ENCODE measurements at places on chromosomes 7 and 10.

GRCh38 chr10:69413221-69413865 is 3.4 kb downstream of the TACR2 start:
- peak; percentile 23 for DNase-seq

GRCh38 chr10:103712146-103712545 is 143.2 kb downstream of the SH3PXD2A start:
- DNase-seq = no peak

DNA sequence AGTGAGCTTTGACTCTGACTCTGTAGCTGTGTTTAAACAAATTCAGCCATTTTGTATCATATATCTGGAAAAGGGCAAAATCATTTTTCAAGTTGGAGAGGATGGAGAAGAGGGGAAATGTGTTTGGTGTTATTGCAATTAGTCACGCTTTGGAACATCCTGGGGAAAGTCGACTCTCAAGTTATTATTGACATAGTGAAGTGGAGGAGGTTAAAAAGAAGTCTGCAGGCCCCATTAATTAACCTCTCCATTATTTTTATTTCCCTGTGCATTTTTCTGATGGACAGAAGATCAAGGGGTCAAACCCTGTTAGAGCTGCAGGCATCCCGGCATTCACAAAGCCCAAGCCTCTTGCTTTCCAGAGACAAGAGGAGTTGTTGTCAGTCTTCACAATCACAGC is 132.6 kb downstream of the TEX36 start:
- peak; percentile 18 for DNase-seq

DNA sequence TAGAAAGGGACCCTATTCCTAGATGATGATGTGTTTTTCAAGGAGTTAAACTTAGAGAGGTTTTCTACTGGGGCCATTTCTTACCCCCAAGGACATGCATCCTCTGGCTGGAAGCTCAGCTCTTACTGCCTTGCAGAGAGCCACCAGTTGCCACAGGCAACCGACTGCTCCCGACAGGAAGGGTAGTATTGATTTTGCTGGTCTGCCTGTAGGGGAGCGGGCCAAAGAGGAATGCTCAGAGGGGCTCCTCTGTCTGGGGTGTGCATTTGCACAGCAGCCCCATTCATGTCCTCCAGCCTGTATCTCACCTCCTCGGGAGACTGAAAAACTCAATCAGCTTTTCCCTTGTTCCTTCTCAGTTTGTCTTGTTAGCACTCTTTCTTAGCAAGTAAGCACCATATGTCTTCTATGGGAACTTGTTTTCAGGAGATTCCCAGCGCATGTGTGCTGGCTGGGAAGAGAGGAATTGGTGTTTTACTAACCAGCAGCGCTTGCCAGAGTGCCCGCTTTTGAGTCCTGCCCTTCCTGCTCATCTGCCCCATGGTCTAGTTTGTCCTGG is 739.0 kb upstream of the GALNT17 start:
- DNase-seq = no peak

DNA sequence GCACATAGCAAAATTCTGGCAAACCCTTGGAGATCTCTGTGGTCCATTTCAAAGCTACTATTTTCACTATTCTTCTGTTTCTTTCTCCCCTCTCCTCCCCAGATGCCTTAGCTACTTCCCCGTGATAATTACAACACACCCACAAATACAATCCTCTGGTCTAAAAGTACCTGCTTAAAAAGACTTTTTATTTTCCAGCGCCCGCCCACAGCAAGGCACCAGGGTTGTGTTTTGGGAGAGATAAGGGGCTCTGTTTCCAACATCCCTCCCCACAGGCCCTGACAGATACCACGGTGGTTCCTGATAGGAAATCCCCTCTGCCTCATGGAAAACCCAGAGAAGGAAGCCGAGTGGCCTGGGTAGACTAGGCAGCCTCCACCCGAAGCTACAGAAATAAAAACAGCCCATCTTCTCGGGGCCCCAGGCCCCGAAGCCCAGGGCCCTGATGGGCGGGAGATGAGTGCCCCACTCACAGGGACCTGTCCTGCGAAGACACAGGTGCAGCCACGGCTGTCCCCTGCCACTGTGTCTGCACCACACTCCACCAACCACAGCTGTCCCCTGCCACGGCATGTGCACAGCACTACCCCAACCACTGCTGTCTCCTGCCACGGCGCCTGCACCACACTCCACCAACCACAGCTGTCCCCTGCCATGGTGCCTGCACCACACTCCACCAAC is 19.7 kb downstream of the CALML5 start:
- no peak for DNase-seq

DNA sequence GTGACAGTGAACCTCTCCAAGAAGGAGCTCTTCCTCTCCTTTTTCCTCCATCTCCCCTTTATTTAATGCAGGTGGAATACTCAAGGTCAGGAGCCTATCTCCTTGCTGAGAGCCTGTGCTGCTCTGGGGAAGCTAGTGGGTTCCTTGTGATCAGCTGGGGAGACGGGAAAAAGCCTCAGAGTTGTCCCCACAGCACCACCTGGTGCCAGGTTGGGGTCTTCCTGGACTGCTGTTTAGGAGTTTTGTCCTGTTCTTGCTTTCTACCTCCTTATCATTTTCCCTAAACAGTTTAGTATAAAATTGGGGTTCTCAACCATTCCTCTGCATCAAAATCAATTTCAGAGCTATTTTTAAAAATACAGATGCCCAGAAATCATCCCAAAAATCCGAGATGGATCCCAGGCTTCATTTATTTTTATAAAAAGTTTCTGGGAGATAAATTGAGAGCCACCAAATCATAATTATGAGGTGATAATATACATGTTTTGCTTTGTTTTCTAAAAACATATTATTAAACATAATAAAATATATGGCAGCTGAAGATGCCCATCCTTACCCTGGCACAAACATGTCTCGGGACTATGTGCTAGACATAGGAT is 44.3 kb downstream of the MACC1 start:
- DNase-seq = no peak

DNA sequence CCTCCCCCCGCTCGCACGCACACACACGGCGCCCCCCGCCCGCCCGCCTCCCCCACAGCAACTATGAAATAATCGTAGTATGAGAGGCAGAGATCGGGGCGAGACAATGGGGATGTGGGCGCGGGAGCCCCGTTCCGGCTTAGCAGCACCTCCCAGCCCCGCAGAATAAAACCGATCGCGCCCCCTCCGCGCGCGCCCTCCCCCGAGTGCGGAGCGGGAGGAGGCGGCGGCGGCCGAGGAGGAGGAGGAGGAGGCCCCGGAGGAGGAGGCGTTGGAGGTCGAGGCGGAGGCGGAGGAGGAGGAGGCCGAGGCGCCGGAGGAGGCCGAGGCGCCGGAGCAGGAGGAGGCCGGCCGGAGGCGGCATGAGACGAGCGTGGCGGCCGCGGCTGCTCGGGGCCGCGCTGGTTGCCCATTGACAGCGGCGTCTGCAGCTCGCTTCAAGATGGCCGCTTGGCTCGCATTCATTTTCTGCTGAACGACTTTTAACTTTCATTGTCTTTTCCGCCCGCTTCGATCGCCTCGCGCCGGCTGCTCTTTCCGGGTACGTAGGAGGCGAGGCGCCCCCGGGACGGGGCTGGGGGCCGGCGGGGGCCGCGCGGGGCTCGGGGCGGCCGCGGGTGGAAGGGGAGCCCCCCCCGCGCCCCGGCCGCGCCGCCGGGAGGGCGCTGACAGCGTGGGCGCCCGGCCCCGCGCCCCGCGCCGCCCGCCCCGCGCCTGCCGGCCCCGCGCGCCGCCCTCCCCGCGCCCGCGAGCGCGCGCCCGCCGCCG is 441 bp downstream of the BMI1 start:
- DNase-seq = peak; percentile 47

DNA sequence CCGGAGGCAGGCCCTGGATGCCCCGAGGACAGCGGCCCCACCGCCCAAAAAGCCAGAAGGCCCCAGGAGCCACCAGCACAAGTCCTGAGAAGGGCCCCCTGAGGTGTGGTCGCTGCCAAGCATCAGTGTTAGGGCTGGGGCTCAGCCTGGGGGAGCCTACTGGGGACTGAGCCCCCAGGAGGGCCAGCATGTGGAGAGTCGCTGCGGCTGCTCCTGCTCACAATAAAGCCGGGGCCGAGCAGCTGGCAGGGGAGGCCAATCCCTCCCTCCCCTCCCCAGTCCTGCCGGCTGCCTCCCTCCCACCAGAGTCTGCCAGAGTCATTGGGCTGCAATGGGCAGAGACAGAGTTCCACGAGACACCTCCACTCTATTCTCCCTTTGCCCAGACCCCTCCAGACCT is 3.1 kb upstream of the ASIC3 start:
- no peak for DNase-seq
